Stimulated activated CD4-positive, alpha-beta T cell treated with anti-CD3 and anti-CD28 coated beads, Interleukin-4, amount 100 ng/mL, for 48 hours (primary cell): ENCODE measurements at places on chromosomes 11 and 22.

GRCh38 chr11:78290293-78291176 lies 101.8 kb downstream of the USP35 start:
- DNase-seq = no peak

- DNase-seq = no peak
Measured at GRCh38 chr22:42380769-42381551, 51.2 kb downstream of the NFAM1 start.

GRCh38 chr11:94326947-94327346 lies 22.6 kb downstream of the IZUMO1R start:
- no peak for DNase-seq

- DNase-seq = no peak
Measured at GRCh38 chr11:34823639-34824038, 92.5 kb downstream of the APIP start.

DNA sequence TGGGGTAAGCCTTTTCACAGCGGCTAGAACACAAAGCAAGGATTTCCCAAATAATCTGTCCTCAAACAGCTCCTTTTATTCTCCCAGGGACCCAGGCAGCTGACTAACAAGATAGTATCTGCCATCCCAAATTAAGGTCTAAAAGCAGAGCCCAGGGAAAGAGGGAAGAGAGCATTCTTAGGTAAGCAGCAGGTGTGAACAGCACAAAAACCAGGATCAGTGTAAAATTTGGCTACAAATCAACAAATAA lies 79.9 kb downstream of the RBMXL2 start:
- DNase-seq = no peak

DNA sequence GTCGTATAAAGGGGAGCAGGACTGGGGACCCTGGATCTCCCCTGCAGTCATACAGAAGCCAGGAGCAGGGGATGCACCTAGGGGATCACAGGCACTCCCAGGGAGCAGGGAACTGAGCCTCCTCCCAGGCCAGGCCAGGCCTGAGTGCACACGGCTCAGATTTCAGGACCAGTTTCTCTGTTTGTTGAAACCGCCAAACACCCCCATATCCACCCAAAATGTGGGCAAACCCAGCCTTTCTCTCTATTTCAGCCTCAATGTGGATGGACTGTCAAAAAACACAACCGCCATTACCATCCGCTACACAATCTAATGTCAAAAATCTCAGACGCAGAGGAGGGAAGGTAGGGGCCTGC lies 17.5 kb downstream of the MN1 start:
- DNase-seq = no peak

- DNase-seq = no peak
Measured at GRCh38 chr11:60951904-60952741, at the start of gene SLC15A3. TSS of gene SLC15A3 (minus strand) at chr11:60952176. CDS start at chr11:60951551, 625 bp downstream.

DNA sequence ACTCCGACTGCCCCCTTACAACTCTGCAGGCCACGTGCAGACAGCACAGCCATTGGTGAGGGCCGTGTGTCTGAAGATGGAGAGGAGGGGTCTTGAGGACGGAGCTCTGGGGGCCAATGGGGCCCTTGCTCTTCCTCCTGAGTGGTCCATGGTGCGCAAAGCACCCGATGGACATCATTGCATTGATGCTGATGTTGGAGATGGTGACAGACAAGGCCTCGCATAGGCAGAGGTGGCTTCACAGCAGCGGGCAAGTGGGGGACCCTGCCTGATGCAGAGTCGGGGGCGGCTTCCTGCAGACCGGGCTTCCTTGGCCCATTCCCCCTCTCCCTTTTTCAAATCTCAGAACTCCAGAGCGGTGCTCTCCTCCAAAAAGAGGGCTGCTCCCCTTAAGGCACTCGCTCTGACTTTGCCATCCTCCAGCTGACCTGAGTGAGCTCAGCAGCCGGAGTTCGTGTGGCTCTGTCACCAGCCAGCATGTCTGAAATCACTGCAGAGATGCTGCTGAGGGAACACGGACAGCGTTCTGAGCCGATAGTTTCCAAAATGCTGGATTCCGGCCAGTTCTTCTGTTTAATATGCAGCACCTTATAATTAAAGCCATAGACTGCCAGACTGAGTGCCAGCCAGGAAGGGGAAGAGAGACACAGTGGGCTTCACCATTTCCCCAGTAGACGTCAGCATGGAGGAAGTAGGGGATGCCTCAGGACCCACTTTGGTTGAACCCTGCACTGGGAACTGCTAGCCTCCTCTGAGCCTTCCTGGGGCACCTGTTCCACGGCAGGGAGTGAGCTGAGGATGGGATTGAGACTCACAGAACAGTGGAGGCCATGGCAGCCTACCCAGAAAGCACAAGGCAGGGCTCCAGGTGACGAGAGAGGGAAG lies 278.2 kb downstream of the BRD1 start:
- no peak for DNase-seq

GRCh38 chr11:62553080-62553838 lies 6.7 kb upstream of the AHNAK start:
- DNase-seq = no peak

DNA sequence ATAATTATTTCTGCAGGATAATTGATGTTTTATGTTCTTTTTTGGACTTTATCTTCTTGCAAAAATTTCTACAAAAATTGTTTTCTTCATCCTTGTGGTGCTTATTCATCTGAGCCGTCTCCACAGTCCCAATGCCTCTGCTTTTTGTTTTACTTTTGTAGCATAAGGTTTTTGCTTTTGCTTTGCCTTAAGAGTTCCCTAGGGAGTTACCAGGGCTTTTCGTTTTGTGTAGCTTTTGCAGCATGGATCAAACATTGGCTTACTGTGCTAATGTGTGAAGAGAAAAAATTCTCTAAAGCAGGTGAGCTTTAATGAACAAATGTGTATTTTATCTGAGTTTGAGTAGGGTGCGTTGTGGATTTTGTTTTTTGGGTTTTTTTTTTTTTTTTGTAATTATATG lies 11.8 kb downstream of the XBP1 start:
- no peak for DNase-seq

- DNase-seq = no peak
Measured at GRCh38 chr11:29780756-29781155, 236.1 kb downstream of the KCNA4 start.

- DNase-seq = no peak
Measured at GRCh38 chr11:122922893-122923292, 40.3 kb downstream of the JHY start.

DNA sequence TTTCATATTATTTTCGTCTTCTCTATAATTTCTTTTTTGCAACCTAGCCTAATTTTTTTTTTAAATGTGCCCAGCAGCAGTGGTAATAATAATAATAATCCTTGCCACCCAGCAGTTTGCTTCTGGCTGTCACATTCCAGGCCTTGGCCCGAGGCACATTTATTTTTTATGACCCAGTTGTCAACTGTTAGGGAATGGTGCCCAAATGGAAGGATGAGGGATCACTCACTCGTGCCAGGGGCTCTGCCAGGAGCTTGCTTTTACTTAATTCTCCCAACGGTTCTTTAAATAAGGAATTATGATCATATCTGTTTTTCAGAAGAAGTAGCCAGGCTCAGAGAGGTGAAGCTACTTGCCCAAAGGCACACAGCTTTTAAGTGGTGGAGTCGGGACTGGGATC lies 49.6 kb downstream of the MYO18B start:
- no peak for DNase-seq

GRCh38 chr22:19626042-19626587 lies 88.2 kb upstream of the SEPTIN5 start:
- DNase-seq = no peak

DNA sequence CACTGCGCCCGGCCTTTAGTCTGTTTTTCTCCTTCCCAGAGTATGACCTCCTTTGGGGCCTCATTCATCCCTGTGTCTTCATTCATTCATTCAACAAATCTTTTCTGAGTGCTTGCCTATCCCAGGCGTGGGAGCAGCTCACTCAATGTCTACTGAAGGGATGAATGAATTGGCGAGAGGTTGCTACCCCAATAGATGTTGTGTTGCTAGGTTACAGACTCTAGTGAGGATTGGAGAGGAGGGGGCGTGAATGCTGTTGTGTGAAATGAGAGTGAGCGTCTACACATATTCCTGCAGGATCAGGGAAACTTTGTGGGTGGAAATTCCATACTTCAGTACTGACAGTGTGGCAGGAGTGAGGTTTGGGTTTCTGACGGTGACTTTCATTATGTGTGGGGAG lies 55.5 kb upstream of the EP300 start:
- DNase-seq = no peak

- no peak for DNase-seq
Measured at GRCh38 chr11:16744128-16744725, 5.8 kb downstream of the C11orf58 start.

DNA sequence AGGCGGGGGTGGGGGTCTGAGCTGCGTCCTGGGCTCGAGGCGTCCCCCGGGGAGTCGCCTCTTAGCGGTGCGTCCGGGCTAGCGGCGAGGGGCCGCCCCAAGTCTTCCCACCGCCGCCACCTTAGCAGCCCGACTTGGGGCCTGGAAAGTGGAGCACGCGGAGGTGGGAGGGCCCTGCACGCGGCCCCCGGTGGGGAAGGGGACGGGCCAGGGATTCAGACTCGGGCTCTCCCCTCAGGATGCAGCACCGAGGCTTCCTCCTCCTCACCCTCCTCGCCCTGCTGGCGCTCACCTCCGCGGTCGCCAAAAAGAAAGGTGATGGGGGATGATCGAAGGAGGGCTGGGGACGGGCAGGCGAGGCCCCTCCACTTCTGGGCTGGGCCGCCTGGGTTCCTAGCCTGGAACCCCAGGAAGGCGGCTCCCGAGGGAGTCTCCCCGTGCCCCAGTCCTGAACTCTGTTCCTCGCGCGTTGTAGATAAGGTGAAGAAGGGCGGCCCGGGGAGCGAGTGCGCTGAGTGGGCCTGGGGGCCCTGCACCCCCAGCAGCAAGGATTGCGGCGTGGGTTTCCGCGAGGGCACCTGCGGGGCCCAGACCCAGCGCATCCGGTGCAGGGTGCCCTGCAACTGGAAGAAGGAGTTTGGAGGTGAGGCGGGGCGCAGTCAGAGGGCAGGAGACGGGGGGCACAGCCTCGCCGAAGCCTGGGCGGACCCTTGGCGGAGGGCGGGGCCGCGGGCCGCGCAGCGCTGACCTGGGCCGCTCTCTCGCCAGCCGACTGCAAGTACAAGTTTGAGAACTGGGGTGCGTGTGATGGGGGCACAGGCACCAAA lies 563 bp downstream of the MDK start:
- no peak for DNase-seq

GRCh38 chr11:79062814-79063762 lies 377.7 kb downstream of the TENM4 start:
- DNase-seq = no peak

- DNase-seq = no peak
Measured at GRCh38 chr11:316891-317301, 3.1 kb downstream of the IFITM1 start.

DNA sequence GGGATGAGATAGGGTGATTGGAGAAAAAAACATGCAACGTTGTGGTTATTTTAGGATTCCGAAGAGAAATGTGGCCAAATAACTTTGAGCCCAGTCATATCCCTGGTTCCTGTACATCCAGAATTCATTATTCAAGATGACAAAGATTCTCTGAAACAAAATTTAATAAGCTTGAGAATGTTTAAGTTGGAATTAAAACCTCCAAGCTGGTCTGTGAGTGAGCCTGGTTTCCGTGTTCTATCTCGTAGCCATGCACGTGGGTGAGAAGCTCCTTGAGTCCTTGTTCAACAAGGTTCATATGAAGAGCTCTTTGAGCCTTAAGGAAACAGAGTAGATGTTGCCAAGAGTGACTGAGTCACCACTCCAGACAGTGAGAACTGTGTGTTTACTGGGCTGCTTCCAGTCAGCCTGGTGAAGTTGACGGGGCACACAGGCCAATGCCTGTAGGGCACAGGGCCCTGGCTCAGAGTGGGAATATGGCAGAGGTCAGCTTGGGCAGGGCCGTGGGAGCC lies 206.5 kb downstream of the NAV2 start:
- no peak for DNase-seq

DNA sequence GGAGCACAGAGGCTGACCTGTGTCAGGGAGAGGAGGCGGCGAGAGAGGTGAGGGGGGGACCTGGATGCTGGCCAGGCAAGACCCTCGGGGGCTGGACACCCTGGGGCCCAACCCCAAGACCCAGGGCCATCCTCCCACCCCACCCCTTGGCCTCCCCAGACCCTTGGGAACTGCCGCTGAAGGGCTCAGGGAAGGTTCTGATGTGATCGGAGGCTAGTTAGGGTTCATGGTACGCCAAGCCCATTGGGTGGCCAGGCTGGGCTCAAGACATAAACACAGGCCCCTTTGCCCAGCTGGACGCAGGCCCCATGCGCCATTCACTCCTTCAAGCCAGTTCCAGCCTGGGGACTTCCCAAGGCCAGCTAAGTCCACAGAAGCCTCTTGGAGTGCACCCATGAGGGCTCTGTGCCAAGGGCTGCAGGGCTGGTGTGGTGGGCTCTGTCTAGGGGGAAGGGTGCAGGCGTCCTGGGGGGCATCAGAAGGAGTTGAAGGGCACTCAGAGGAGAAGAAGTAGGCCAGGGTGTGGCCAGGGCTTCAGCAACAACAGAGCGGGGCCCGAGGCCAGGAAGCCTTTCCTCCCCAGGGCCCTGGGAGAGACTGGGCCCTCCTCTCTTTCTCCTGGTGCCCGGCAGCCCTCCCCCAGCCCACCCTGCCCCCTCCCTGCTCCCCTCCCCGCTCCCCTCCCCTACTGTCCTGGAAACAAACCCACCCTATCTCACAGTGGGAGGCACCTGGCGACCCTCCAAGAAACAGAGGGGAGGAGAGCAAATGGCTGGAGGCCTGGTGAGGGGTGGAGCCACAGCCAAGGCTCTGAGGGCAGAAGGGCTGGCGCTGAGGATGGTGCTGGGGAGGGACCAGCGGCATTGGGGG lies 12.9 kb downstream of the TSPAN32 start:
- DNase-seq = no peak

DNA sequence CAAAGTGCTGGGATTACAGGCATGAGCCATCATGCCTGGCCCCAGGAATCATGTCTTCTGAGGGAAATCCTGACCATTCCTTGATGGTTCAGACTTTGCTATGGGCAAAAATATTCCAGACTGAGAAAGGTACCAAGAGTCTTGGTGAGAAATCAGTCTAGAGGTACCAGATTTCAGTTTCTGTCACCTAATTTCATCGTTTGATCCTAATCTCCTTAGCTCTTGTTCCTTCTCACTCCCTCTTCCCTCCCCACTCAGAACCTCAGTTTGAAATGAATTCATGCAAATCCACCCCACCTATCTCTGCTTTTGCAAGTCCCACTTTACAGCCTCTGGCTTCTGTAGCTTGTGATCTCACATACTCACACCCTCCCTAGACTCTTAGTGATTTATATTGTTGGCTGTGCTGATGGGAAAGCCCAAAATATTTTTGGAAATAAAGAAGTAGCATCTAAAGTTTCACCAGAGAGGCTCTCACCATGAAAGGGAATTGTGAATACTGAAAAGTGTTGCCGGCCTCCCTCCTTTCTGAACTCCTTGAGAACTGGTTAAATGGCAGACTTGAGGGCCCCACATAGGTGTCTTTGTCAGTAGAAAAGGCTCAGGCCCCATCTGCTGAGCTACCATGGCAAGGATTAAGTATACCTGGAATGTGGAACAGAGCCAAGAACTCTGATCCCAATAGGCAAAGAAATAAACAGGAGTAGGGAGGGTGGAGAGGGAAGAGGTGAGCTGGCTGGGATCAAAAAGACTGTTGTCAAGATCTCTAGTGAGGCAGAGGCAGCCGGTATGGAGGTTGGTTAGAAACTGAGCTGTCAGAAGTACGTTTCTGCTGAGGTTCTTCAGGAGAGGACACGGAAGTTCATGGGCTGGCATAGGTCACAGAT lies 190.5 kb upstream of the MTMR2 start:
- no peak for DNase-seq
